CD4-positive, alpha-beta T cell (primary cell): ENCODE measurements at places on chromosomes 5 and 9. TPM values are rescaled to one million over a fixed set of nuclear protein-coding genes. Genes with fewer than 3 reads are reported as not detected.

The PAIP1 gene
- 33.9 TPM for total RNA-seq

The PCDHA7 gene
- not detected for total RNA-seq

The LRRC26 gene
- total RNA-seq: not detected

The GFI1B gene
- total RNA-seq: 0.58 TPM

The PGM5 gene
- total RNA-seq: not detected

The ACOT12 gene
- 0.44 TPM for total RNA-seq

The ADAM19 gene
- total RNA-seq: 29.1 TPM

The IFNA2 gene
- not detected for total RNA-seq

The SLC9A3 gene
- 2.5 TPM for total RNA-seq

The SLC1A1 gene
- total RNA-seq: 0.11 TPM

The BTNL8 gene
- not detected for total RNA-seq

DNA sequence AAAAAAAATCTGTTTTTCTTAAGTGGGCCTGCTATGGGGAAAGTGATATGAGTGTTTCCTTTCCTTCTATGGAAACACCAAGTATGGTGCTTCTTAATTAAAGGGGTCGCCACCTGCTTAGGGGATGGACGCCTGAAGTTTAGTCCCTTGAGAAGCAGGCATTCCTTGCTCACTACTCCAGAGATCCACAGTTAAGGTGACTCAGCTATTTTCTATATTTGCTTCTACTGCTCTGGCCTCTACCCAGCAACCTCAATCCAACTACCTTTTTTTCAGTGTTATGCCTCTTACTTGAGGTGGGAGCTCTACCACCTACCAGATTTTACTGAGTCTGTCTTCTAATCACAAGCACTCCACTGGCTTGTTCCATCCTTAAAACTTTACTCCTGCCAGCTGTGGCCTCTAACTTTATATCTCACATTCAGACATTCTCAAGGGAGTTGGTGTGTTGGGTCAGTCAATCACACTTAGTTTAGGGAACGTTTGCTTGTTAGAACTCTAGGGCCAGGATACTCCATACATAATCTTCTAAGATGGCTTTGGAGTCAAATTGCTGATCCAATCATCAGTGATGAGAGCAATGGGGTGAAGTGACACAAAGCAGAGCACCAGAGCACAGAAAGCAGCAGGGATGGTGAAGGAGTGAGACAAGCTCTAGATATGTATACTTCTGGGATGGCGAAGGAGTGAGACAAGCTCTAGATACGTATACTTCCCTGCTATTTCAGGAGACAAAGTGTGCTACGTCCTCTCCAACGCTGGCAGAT, 708.1 kb downstream of the EFNA5 start:
- H3K36me3 ChIP-seq: no peaks in the 10 kb centered on the region
- DNase-seq: no peak

DNA sequence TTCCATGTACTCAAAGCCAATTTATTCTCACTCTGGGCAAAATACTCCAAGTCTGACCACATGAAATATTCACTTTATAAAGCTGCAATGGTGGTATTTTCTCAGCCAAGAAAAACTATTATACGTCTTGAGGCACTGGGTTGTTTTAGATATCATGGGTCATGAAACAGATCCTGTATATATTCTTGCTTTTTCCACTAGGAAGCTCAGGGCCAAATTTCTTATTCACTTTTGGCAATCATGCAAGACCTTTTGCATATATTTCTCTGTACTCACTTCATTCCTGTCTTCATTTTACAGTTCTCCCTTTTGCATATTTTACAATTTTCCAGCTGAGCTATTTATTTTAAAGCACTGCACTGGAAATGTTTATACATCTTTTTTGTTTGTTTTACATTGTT, 49.8 kb downstream of the GABBR2 start:
- H3K27me3 ChIP-seq: no peaks in the 10 kb centered on the region
- H3K4me3 ChIP-seq: no peak overlapping the region
- H3K27ac ChIP-seq: no peak overlapping the region
- no peaks in the 10 kb centered on the region for H3K4me1 ChIP-seq
- H3K36me3 ChIP-seq: no peaks in the 10 kb centered on the region
- no peak for DNase-seq

DNA sequence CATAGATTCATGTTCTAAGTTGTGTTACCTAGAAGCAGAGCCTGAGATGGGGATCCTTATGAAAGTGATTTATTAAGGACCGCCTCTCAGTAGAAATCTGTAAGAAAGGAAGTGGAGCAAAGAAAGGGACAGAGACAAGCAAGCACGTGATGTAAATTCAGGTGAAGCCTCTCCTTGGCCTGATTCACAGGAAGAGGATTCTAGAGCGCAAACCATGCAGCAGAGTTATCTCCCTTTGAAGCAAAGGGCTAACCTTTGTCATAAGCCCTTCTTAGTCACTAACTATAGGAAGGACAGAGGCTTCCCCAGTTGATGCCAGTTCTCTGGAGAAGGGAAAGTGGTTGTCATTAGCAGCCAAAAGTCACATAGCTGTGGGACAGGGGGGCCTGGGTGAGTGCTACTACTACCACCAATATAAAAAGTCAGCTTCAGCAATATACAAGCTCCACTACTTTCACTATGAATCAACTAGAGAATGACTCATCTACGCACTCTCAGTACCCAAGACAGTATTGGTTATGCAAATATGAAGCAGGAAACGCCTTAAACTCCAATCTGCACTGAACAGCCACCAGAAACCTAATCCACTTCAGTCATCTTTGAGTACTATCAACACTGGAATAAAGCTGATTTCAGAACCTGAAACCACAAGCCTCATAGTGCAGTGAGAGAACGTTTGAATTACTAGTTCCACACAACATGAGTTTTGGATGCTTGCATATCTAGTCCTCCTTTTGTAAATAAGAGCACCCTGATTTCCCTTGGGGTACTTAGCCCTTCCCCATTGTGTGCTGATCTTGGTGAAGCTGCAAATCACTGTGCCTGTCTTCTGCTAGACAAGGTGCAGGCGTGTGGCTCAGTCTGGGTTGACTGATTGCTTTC, 162.7 kb downstream of the ZNF608 start:
- no peak overlapping the region for H3K27ac ChIP-seq
- H3K4me3 ChIP-seq: no peak overlapping the region
- peaks cover 3% of the 10 kb centered on the region for H3K4me1 ChIP-seq
- H3K36me3 ChIP-seq: no peaks in the 10 kb centered on the region
- DNase-seq: no peak

- H3K36me3 ChIP-seq: peaks cover 42% of the 10 kb centered on the region
- peaks cover 20% of the 10 kb centered on the region for H3K4me1 ChIP-seq
- no peaks in the 10 kb centered on the region for H3K27me3 ChIP-seq
- no peak overlapping the region for H3K4me3 ChIP-seq
- peak; percentile 60 for DNase-seq
These were observed 39.0 kb downstream of the SMARCA2 start for GRCh38 chr9:2053883-2054845.

DNA sequence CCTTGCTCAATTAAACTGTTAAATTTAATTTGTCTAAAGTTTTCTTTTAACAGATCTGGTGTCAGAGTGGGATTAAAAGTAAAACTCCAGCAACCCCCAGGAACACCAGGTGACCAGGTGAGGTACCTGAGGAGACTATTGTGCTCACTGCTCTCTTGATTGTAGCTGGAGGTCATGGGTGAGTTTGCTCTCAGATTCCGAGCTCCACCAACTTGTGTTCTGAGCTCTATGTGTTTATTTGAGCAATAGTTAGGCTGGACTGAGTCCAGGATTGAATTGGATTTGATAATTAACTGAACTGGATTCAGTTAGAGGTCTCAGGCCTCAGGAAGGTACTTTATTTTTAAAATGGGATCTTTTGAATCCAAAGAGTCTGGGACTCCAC, 17.9 kb upstream of the SCGB3A2 start:
- no peaks in the 10 kb centered on the region for H3K36me3 ChIP-seq
- H3K4me3 ChIP-seq: no peak overlapping the region
- no peak overlapping the region for H3K27ac ChIP-seq
- H3K4me1 ChIP-seq: no peaks in the 10 kb centered on the region

DNA sequence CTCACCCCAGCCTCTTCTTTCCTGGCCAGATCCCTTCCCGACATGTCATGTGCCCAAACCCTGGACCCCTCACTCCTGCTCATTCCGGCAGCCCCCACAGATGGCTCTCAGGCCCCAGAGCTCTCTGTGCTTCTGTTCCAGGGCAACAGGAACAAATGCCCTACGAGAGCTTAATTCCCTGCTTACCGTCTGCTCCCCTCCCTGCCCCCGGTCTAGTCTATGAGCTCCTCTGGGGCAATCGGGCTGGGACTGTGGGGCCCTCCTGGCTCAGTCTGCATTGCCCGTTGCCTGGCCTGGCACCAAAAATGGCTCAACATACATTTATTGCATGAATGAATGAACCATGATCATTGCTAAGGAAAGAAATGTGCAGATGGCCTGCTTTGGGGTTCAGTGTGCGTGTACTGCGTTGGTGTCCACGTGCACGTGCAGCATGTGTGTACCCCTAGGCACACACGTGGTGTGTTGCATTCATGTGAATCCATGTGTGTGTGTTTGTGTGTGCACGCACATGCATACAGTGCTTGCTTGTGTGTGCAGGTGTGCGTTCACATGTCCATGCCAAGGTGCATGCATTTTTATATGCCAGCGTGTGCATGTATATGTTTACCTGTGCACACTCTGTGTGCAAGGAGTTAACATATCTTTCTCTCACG, 201.2 kb upstream of the IER5L start:
- no peak overlapping the region for H3K27ac ChIP-seq
- no peak overlapping the region for H3K4me3 ChIP-seq
- peaks cover 19% of the 10 kb centered on the region for H3K4me1 ChIP-seq
- no peaks in the 10 kb centered on the region for H3K27me3 ChIP-seq
- H3K36me3 ChIP-seq: no peaks in the 10 kb centered on the region
- DNase-seq: no peak

GRCh38 chr9:122379340-122379739, 8.5 kb downstream of the PTGS1 start:
- H3K27ac ChIP-seq: no peak overlapping the region
- no peaks in the 10 kb centered on the region for H3K4me1 ChIP-seq
- no peaks in the 10 kb centered on the region for H3K36me3 ChIP-seq

GRCh38 chr9:80928697-80929096, 760.6 kb downstream of the TLE1 start:
- no peak overlapping the region for H3K27ac ChIP-seq
- no peaks in the 10 kb centered on the region for H3K36me3 ChIP-seq
- no peaks in the 10 kb centered on the region for H3K4me1 ChIP-seq

- H3K4me1 ChIP-seq: no peaks in the 10 kb centered on the region
- no peaks in the 10 kb centered on the region for H3K36me3 ChIP-seq
- H3K27ac ChIP-seq: no peak overlapping the region
- DNase-seq: no peak
- H3K4me3 ChIP-seq: no peak overlapping the region
These were observed 59.6 kb downstream of the RAI14 start for GRCh38 chr5:34715711-34716110.

- peaks cover 60% of the 10 kb centered on the region for H3K4me1 ChIP-seq
- H3K27ac ChIP-seq: peak overlapping the region; percentile 39
- no peak for DNase-seq
These were observed 17.4 kb downstream of the CDC42SE2 start for GRCh38 chr5:131281133-131281867.

GRCh38 chr9:134695144-134695543, 53.5 kb downstream of the COL5A1 start:
- peaks cover 6% of the 10 kb centered on the region for H3K4me1 ChIP-seq
- no peak overlapping the region for H3K27ac ChIP-seq
- H3K36me3 ChIP-seq: no peaks in the 10 kb centered on the region
- H3K4me3 ChIP-seq: no peak overlapping the region

DNA sequence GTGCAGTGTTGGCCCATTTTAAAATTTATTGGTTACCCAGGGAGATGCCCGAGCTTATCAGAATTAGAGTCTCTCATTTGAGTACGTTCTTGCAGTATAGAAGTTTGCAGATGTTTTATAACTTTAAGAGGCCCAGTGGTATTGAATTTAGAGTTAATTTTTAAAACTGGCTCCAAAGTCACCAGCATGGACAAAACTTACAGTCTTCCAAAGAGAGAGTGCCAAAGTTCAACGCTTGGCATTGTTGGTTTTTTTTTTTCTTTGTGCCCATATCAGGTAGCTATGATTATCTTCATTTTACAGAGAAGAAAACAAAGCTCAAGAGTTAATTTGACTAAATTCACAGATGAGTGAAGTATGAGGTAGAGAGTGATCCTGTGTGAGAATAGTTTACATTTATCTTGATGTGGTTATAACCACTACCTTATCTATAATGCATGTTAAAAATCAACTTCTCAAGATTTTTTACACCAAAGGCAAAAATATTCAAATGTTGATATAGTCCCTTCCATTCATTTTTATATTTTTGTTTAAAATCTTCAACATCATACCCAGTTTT, 273.7 kb upstream of the DMRT1 start:
- H3K4me3 ChIP-seq: no peak overlapping the region
- no peaks in the 10 kb centered on the region for H3K36me3 ChIP-seq
- H3K4me1 ChIP-seq: no peaks in the 10 kb centered on the region
- peaks cover 2% of the 10 kb centered on the region for H3K27me3 ChIP-seq

DNA sequence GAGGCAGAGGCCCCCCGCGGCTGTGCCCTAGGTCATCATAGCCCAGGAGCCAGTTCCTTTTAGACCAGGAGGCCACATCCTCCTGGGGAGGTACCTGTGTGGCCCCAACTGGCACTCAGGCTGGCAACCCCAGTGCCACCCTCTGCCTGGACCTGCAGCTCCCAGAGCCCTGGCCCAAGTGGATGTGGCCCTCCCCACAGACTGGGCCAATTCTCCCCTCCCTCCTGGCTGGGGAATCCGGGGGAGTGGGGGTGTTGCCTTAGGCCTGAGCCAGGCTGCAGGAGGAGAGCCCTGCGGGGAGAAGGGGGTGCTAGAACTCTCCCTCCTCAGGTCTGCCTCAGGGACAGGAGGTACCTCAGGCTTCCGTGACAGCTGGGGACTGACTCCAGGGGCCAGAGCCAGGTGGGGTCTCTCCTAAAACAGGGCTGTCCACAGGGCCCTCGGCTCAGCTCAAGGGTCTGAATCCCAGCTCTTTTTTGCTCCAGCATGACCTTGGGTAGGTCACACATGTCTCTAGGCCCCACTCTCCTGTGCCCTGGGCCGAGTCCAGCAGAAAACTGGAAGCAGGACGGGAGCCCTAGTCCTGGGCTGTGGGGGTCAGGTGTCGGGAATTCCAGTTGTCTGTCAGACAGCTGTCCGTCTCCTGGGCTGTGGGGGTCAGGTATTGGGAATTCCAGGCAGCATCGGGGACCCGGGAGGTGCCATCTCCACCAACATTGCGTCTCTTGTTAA, 9.6 kb downstream of the DNLZ start:
- H3K27me3 ChIP-seq: no peaks in the 10 kb centered on the region
- H3K4me3 ChIP-seq: no peak overlapping the region
- DNase-seq: no peak

- peaks cover 5% of the 10 kb centered on the region for H3K4me1 ChIP-seq
- no peak overlapping the region for H3K27ac ChIP-seq
- no peak for DNase-seq
- H3K27me3 ChIP-seq: no peaks in the 10 kb centered on the region
- H3K36me3 ChIP-seq: no peaks in the 10 kb centered on the region
- no peak overlapping the region for H3K4me3 ChIP-seq
These were observed 113.8 kb upstream of the SPATA31D4 start for GRCh38 chr9:81814401-81814793.

- DNase-seq: no peak
- no peak overlapping the region for H3K4me3 ChIP-seq
- no peaks in the 10 kb centered on the region for H3K36me3 ChIP-seq
- H3K4me1 ChIP-seq: no peaks in the 10 kb centered on the region
- H3K27me3 ChIP-seq: no peaks in the 10 kb centered on the region
These were observed 629.3 kb upstream of the ST8SIA4 start for GRCh38 chr5:101532430-101532829.
